CMK (cell line): ENCODE measurements at places on chromosomes 5 and 9.

GRCh38 chr5:55994495-55994997 lies at the start of gene IL6ST:
IL6ST (minus strand) TSS chr5:55994963; CDS start chr5:55976278, 18,685 bp downstream.
- DNase-seq, result peak; percentile 25

GRCh38 chr9:134774410-134774809 lies 106.2 kb upstream of the FCN2 start:
- no peak for DNase-seq

DNA sequence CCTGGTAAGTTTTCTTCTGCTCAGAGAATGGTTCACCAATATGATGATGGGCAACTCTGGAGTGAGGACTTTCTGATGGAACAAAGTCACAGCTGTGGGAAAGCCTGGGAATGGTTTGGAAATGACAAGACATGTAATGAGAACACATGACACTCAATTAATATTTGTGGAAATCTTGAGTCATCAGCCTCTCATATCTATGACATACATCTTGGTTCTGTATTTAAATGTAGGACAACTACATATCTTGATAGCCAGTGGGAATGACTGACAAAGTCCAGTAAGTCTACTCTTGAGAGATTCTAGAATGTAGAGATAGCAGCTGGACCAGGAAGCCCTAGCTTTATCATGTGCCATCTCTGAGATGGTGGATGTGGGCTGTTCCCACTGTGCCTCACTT lies 85.5 kb downstream of the PALM2AKAP2 start:
- DNase-seq, result no peak

DNA sequence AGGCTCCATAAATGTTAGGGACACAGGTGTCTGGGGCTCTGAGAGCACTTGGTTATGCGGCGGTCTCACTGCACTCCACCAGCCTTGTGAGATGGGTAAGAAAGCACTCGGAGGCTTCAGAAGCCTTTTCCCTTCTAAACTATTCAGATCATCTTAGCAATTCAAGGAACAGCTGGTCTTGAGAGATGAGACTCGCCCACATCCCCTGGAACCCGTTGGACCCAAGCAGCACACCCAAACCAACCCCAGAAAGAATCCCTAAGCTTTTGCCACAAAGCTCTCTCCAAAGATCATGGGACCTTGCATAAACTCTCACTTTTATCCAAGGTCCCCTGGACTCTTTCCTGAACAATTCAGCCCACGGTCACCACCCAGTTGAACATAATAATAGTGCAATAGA lies 90.2 kb downstream of the RAPGEF1 start:
- DNase-seq, result no peak

DNA sequence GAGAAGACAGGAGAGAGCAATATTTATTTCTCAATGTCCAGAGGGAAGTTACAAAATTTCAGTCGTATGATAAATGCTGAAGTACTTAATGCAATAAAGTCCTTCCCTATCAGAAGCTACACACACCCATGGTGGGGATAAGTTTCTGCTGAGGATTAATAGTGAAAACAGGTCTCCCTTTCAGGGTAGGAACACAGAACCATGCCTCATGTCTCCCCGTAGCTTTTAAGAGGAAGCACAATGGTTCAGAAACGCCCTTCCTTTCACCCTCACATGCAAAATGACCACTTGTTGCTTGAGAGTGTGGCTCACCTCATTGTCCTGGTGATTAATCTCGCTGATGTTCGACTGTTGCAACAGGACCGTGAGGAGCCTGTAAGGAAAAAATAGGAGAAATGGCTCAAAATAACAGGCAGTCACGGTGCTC lies 73.6 kb downstream of the ANKRD55 start:
- DNase-seq, result no peak

DNA sequence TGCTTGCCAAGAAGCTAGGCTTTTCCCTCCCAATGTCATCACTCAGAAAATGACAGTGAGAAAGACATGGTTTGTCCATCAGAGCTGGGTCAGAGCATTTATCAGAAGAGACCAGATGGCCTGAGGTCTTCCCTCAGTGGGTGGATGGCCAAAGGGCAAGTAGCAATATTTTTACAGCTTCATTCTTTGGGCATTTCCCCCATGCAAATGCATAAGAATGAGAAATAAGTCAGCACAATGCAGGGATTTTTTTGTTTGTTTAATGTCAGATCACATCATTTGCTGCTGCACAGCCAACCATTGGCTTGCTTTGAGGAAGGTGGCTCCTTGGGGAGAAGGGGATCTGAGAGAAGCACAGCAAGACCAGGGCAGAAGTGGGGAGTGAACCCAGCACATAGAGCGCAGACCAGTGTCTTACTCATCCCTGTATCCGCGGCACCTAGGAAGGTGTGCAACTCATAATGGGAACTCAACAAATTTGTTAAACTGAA lies 209.6 kb downstream of the SEMA6A start:
- DNase-seq, result no peak

GRCh38 chr5:14211818-14212803 lies 69.0 kb downstream of the TRIO start:
- no peak for DNase-seq

- no peak for DNase-seq
These were observed 1.5 kb downstream of the ARPC5L start for GRCh38 chr9:124863371-124863871.

- no peak for DNase-seq
These were observed 150.1 kb downstream of the KDM4C start for GRCh38 chr9:6907772-6908381.

- no peak for DNase-seq
These were observed 175.3 kb upstream of the KLF9 start for GRCh38 chr9:70589571-70590314.

DNA sequence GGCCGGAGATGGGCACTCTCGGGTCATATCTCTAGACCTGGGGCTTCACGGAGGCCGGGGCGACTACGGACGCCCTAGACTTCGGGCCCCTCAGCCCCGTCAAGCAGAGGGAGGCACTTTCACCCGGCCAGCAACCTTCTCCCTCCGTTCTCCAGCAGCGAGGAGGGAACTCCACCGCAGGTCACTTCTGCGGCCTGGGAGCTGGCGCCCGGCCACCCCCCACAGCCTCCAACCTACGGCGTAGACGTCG lies 201 bp downstream of the DOLK start:
- DNase-seq, result no peak

DNA sequence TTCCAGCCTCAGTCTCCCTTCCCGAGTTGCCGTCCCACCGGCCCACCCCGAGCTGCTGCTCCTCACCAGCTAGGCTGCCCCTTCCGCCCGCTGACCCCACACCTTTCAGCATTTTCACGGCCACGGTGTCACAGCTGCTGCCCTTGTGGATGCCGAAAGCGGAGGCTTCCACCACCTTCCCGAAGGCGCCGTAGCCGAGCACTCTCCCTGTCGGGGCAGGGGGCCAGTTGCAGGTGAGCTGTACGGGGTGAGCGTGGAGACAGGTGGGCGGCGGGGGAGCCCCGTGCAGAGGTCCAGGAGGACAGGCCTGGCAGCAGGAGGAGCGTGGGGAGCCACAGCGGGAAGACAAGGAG lies 28.2 kb upstream of the SCGB3A1 start:
- DNase-seq, result no peak

- no peak for DNase-seq
These were observed 44.9 kb upstream of the ZNF366 start for GRCh38 chr5:72552041-72552557.

GRCh38 chr5:91151947-91152346 lies 231.2 kb downstream of the ARRDC3 start:
- no peak for DNase-seq

DNA sequence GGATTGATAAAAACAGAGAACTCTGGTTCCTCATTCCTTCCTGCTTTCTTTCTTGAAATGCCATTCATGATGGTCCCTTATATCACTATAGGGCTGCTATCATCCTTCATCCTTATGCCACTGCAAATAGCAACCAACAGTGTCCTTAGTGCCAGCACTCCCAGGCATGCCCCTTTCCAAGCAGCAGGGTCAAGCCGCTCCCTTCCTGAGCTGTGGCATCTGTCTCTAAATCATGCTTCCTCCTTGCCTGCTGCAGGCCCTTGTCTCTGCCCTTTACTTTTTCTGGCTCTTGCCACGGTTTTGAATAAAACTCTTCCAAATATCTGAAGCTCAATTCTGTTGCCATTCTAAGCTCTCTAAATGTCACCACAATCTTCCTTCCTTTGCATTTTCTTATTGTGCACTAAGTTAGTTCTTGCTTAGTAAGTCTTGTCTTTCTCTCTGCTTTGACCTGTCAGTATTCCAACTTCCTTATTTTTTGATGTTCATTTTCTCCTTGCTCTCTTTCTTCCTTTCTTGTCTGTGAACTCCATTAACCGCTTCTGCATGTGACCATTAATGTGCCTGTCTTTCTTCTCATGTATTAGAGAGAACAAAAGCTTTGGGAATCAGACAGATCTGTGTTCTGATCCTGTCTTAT lies 19.9 kb downstream of the TLR4 start:
- no peak for DNase-seq

DNA sequence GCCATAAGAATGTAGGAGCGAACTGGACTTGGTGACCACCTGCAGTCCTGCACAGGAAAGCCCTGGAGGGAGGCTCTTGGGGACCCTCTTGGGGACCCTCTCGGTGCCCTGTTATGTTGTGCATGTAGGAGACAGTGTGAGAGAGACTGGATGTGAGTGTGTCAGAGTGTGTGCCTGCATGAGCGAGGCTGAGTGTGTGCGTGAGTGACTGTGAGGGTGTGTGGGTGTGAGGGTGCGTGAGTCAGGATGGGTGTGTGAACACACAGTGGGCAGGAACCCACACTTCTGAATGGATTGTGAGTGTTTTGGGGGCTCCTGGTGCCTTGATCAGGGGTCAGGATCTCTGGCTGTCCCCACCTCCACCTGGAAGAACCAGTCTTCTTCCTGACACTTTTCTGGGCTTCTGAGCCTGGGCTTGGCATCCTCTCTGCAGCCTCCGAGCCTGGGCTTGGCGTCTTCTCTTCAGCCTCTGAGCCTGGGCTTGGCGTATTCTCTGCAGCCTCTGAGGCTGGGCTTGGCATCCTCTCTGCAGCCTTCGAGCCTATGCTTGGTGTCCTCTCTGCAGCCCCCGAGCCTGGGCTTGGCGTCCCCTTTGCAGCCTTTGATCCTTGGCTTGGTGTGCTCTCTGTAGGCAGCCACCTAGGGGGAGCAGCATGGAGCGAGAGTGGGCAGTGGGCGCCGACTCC lies 25.6 kb upstream of the ANKRD33B start:
- DNase-seq, result no peak

GRCh38 chr5:165630261-165630778 lies 2124.9 kb downstream of the MAT2B start:
- DNase-seq, result peak; percentile 34

DNA sequence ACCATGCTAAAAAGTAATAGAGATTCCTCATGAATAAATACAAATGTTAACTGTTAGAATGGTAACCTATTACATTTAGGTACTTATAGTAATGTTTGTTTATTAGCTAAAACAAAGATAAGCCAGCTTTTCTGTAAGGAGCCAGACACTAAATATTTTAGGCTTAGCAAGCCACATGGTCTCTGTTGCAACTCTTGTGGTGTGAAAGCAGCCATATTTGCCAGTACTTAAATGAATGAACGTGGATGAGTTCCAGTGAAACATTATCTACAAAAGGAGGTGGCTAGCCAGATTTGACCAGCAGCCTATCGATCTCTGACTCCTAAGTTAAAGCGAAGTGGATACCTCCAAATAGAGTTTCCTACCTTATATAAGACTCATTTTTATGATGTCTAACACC lies 331.6 kb downstream of the CDH12 start:
- no peak for DNase-seq

- no peak for DNase-seq
These were observed at the start of gene SELENOP for GRCh38 chr5:42811591-42812446. SELENOP (minus strand) TSS chr5:42811892; CDS start chr5:42808353, 3,539 bp downstream.

GRCh38 chr5:88984040-88984439 lies 101.1 kb upstream of the MEF2C start:
- DNase-seq, result no peak

- DNase-seq, result no peak
These were observed 2.4 kb downstream of the MAP1B start for GRCh38 chr5:72109625-72110024.

GRCh38 chr9:136270173-136270705 lies 24.6 kb upstream of the QSOX2 start:
- no peak for DNase-seq

DNA sequence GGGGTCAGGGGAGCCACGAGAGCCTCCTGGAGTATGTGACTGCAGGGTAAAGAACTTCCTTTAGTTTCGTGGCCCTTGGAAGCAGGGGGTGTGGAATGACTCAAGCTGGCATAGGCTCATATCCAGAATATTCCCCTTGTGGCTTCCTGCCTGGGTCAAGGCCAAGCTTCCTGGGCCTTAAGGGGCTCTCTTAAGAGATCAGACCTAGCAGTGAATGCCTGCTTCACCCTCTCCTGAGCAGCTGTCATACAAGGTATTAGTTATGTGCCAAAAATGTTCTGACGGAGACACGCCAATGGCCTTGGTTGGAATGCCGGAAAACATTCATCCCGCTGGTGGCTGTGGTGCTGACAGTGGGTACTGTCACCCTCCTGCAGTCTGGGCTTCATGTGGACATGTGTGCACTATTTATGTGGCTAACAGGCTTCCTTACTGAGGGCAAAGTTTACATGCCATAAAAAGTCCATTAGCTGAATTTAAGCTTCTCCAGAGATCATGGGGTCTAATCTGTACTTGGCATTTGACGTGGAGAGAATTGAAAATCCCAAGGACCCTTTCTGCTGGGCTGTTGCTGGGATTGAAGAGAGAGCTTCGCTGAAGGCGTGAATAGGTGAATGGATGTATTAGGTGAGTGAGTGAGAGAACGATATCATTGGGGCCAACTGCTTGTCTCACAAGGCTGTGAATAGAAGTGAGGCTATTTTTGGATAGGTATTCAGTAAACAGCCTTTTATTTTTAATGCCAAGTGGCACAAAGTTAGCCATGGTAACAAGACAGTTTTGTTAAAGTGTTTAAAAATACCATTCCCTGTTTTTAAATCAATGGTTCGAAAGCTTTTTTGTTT lies 156.8 kb downstream of the MACROH2A1 start:
- DNase-seq, result no peak

GRCh38 chr5:79746642-79747569 lies 57.3 kb downstream of the CMYA5 start:
- no peak for DNase-seq

GRCh38 chr5:64437496-64437895 lies 68.3 kb upstream of the RGS7BP start:
- DNase-seq, result no peak

GRCh38 chr5:173833196-173833985 lies 54.8 kb upstream of the CPEB4 start:
- DNase-seq, result no peak

DNA sequence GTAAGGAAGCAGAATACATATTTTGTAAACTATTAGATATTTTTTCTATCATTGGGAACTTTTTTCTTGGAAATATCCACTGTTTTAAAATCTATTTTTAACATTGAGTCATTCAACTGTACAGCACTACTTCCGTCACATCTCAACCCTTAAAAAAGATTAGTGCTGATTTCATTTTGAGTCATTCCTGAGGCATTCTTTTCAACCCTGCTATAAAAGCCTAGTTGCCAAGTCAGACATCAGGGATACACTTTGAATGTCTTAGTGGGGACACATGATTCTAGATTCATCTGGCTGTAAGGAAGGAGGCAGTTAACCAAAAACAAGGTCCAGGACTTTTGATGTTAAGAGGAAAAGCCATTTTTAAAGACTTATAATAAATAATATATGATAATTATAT lies 160.9 kb downstream of the GIN1 start:
- DNase-seq, result no peak

GRCh38 chr5:95619096-95619495 lies 791 bp upstream of the GPR150 start:
- DNase-seq, result no peak
